Uterine smooth muscle cell (primary cell): ENCODE measurements at places on chromosomes 4 and X. TPM values are rescaled to one million over a fixed set of nuclear protein-coding genes. Genes with fewer than 3 reads are reported as not detected.

The BGN gene
- 9.0 and 27.9 TPM in 2 replicates for total RNA-seq

The STX18 gene
- total RNA-seq = 41.5 and 45.4 TPM in 2 replicates

The ASB9 gene
- total RNA-seq = 0.25 and 0.33 TPM in 2 replicates

The LRIT3 gene
- under 0.01 and 0.11 TPM in 2 replicates for total RNA-seq

The BEND2 gene
- total RNA-seq = not detected in 2 replicates

The GASK1B gene
- 13.9 and 30.6 TPM in 2 replicates for total RNA-seq

The MAOB gene
- 0.37 and 0.66 TPM in 2 replicates for total RNA-seq

The DCHS2 gene
- total RNA-seq = 0.11 and 0.12 TPM in 2 replicates

The CSN1S1 gene
- total RNA-seq = not detected in 2 replicates

The GLUD2 gene
- total RNA-seq = 1.2 and 2.0 TPM in 2 replicates

The NAP1L3 gene
- total RNA-seq = 7.1 and 7.4 TPM in 2 replicates

The PNMA6F gene
- total RNA-seq = not detected in 2 replicates

The WNK3 gene
- total RNA-seq = 0.44 and 0.87 TPM in 2 replicates

The PAK3 gene
- total RNA-seq = 1.3 and 2.9 TPM in 2 replicates

The ZNF718 gene
- total RNA-seq = 8.2 and 9.2 TPM in 2 replicates

The STATH gene
- not detected in 2 replicates for total RNA-seq

The RHOXF2B gene
- total RNA-seq = not detected in 2 replicates

The HHIP gene
- 1.4 and 3.7 TPM in 2 replicates for total RNA-seq

The LRRC66 gene
- total RNA-seq = 0.33 and 0.62 TPM in 2 replicates

The SPANXN4 gene
- total RNA-seq = not detected in 2 replicates

The EPHA5 gene
- 1.7 and 2.9 TPM in 2 replicates for total RNA-seq

The SPIN2A gene
- total RNA-seq = 0.37 and 0.44 TPM in 2 replicates

The PDZD4 gene
- 0.12 and 0.22 TPM in 2 replicates for total RNA-seq

The SSX3 gene
- not detected in 2 replicates for total RNA-seq

The DMRTC1 gene
- not detected in 2 replicates for total RNA-seq

The FAT4 gene
- 6.6 and 9.9 TPM in 2 replicates for total RNA-seq

The SLITRK2 gene
- under 0.01 TPM in 1 of 2 replicates, not detected in the other for total RNA-seq

The PABPC5 gene
- total RNA-seq = 1.8 and 2.5 TPM in 2 replicates

The CYBB gene
- total RNA-seq = under 0.01 TPM in 1 of 2 replicates, not detected in the other

The RAB39B gene
- 2.4 and 5.7 TPM in 2 replicates for total RNA-seq

The PGAM4 gene
- 0.25 TPM in 1 of 2 replicates, not detected in the other for total RNA-seq

The FMR1NB gene
- total RNA-seq = not detected in 2 replicates

The MFAP3L gene
- 0.55 and 2.6 TPM in 2 replicates for total RNA-seq

The MAGEA9B gene
- not detected in 2 replicates for total RNA-seq

The RPL9 gene
- 2,337 and 2,625 TPM in 2 replicates for total RNA-seq

The TCP11X2 gene
- total RNA-seq = not detected in 2 replicates

The UGT2B15 gene
- not detected in 2 replicates for total RNA-seq

The CXCL11 gene
- total RNA-seq = 0.22 TPM in 1 of 2 replicates, not detected in the other
